ENCODE measurements at places on chromosomes 3 and 15.

DNA sequence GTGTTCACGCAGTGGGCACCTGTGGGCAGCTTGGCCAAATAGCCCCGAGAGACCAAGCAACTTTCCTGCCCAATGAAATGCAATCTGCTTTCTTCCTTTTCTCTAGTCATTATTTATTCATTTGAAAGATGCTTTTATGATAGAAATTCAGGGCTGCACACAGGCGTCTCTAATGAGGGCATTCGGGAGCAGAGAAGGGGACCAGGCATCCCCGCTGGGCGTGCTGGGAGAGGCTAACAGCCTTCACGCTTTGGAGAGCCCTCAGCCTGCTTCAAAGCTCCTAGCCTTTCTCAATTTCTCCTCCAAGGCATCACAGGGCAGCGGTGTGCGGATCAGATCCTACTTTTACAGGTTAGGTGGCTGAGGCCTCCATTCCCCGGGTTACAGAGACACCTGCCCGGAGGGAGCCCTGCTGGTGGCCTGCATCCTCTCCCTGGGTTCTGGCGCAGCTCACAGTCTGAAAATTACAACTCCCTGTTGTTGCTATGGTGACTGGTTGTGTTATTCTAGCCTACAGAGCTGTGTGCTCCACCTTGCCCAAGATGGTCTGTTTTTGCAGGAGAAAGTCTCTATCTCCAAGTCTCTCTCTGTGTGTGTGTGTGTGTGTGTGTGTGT, 21.8 kb upstream of the KLF13 start:
- no peak for DNase-seq

GRCh38 chr15:44782516-44782915, 46.2 kb downstream of the TRIM69 start:
- peak; percentile 46 for DNase-seq

DNA sequence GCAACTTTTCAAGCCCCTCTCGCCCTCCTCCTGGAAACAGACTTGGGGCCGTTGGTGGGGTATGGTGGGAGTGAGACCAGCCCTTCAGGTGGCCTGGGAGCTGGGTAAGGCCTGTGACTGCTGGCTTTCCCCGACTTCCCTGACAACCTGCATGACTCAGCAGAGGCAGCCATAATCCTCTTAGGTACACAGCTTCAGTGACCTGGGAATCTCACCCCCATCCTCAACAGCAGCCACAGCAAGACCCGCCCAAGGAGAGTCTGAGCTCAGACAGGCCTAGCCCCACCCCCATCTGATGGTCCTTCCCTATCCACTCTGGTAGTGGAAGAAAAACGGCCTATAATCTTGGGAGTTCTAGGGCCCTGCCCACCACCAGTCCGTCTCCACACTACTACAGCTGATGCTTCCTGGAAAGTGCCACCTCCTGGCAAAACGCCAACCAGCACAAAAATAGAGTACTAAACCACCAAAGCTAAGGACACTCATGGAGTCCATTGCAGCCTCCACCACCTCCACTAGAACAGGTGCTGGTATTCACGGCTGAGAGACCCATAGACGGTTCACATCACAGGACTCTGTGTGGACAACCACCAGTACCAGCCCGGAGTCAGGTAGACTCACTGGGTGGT, 13.1 kb upstream of the SLC27A2 start:
- peak; percentile 20 for DNase-seq

DNA sequence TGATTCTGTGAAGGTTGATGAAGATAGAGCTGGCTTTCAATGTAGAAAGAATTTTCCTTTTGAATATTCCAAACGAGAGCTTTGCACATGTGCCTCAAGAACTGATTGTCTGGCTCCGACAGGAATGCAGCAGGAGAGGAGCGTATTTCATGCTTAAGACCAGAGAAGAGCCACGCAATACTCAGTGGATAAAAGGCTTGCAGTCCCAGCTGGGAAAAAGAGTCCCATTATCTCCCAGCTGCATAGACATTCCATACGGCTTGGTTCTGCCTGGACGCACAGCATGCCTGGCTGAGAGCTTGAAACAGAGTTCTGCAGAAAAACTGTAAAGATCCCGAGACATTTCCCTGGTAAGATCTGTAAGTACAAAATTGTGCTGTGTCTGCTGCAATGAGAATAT, at the start of gene CNTN6:
TSS of gene CNTN6 (plus strand) at position 254 of the 400 bp plus-strand sequence. CDS start 54,985 bp downstream, outside the sequence.
- no peak for DNase-seq

DNA sequence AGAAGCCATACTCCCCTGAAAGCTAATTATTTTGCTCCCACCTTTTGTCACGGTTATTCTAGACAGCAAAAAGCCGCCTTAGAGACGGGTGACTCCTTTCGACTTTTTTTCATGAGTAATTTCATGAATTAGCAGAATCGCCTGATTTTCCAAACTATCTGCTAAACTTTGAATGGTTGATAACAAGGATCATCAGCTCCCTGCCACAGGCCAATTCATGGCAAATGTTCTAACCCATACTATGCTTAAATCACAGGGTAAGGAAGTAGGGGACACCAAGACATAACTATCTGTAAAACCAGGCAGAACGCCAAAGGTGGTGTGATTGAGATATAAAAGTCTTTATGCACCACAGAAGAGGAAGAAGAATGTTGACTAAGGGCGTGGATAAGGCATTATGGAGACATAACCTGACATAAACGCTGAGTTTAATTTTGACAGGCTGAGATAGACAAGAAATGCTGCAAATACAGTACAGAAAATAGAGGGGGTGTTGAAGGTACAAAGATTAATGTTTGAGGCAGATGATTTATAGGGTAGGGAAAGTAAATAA, 891 bp upstream of the DMXL2 start:
- DNase-seq = peak; percentile 30

DNA sequence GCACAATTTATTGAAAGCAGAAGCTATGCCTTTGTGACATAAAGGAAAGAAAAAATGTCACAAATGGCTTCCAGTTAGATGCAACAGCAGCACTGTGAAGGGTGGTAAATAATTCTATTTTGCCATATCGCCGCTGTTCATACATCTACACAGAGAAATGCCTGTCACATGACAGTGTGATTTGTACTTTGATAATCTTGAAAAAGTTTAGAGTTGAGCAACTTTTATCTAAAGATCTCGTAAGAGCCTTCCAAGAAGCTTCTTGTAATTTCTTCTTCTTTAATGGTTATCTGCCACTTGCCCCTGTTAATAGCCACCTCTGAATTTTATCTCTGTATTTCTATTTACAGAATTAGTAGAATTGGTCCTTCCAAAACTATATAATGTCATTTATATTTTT, 192.3 kb downstream of the ATP8B4 start:
- DNase-seq = no peak

DNA sequence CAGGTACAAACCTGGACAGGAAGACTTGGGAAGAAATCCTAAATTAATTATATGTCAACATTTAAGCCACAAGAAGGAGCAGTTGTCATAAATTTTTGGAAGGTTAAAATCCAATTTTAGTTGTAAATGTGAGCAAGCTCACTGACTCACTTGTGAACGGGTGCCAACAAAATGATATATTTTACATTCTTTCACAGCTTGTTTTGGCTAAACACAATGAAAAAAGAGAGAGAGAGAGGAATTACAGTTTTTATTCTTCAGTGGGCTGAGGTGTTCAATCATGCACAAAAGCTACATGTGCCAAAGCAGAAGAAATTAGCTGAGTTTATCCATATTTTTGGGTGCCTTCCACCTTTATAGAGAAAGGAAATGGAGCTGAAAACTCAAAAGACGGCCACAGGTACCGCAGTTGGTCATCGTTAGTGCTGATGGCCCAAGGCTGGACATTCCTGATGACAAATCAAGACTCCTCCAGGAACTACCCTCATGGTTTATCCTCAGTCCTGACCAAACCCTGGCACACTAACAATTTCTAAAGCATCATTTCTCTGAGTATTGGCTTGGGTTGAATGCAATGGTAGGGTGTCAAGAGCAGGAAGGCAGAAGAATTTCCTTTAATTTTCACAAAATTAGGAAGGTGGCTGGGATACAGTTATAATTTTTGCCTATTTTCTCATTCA, 37.6 kb upstream of the WNT5A start:
- DNase-seq = peak; percentile 20

- DNase-seq = no peak
Measured at GRCh38 chr3:75180945-75181298, 483.2 kb upstream of the FRG2C start.

- DNase-seq = peak; percentile 72
Measured at GRCh38 chr3:159882790-159883779, 105.5 kb upstream of the IL12A start.

DNA sequence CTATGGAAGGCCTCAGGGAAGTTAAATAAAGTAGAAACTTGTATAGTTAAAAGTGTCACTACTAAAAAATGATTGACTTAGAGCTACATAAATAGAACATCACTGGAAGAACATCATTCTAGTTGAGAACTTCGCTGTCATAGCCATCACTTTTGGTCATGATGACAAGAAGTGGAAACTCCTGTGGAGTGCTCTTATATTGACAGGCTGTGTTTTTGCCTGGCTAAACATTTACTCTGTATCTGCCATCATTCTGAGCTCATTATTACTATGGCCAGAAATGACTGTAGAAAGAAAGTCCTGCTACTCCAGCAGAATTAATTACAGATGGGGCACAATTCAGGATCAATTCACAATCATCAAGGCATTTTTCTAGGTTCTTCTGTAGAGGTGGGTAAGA, 165.1 kb upstream of the GOLIM4 start:
- no peak for DNase-seq

GRCh38 chr15:35305946-35306345, 220.9 kb upstream of the NANOGP8 start:
- DNase-seq = peak; percentile 65

DNA sequence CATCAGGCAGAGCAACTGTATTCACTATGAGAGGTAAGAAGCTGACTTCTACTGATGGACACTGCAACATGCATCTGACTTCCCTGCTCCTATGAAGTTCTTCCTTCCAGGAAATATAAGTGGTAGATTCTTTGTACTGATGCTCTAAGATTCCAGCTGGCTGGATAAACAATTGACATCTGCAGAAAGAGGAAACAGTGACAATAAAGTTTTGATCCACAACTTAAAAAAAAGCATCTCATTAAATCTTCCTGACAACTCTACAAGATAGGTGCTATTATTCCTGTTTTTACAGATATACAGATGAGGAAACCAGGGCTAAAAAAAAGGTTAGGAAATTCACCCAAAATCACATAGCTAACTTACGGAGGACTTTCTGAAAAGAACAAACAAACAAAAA, 142.8 kb downstream of the VPS13C start:
- DNase-seq = no peak

DNA sequence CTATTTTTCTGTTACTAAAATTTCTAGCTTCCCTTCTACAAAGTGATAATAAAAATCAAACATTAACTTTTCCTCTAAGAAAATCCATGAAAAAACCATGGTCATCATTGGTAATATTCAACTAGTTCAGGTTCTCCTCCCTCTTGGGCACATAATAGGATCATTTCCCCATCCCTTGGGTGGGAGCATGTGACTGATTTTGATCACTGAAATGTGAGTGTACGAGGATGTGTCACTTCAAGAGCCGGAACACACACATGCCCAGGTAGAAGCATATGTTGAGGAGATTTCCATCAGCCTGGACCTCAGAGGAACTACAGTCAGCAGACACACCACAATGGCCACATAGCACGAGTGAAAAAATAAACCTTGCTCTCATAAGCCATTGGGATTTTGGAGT, 36.1 kb downstream of the AP3S2 start:
- DNase-seq = no peak

- DNase-seq = peak; percentile 20
Measured at GRCh38 chr15:28984421-28985315, 98.9 kb downstream of the APBA2 start.

DNA sequence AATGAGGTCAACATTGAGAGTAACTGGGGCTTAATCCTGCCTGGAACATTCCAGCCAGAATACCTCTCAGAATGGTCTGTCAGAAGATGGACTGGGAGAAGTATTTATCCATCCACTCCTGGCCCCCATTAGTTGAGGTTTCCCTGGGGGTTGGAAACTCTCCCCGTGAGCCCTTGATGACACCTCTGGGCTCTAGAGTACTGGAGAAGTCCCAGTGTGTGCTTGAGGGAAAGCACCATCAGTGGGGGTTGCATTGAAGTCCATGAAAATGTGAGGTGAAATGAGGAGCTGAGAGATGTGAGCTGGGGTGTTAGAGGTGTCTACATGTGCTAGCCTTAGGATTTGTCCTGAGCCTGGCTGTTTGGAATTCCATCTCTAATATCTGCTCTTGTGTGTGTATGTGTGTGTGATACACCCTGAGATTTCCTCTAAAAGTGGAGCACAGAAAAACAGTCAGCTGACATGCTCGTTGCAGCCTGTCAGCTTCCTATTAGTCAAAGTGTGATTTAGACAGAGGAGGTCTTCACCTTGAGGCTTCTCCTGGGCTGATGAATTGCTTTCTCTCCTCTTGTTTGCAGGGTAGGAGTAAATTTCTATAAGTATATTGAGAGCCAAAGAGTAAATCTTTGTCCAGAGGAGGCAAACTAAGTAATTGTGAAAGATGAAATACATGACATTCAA, 67.6 kb downstream of the NR1D2 start:
- DNase-seq = peak; percentile 76

- peak; percentile 54 for DNase-seq
Measured at GRCh38 chr3:94862703-94863102, 799.8 kb downstream of the NSUN3 start.

All from epithelial cell of esophagus (primary cell).